ENCODE measurements at places on chromosomes 3 and 15. TPM values are rescaled to one million over a fixed set of nuclear protein-coding genes. Genes with fewer than 3 reads are reported as not detected.

The PLA1A gene
- 7.7 TPM for polyA plus RNA-seq

The ZNF502 gene
- 11.1 TPM for polyA plus RNA-seq

The HTR3E gene
- not detected for polyA plus RNA-seq

The UBL7 gene
- polyA plus RNA-seq: 61.8 TPM

The ARHGEF26 gene
- 14.2 TPM for polyA plus RNA-seq

- DNase-seq: no peak
These were observed 50.6 kb upstream of the ULK4 start for GRCh38 chr3:42012383-42012934.

DNA sequence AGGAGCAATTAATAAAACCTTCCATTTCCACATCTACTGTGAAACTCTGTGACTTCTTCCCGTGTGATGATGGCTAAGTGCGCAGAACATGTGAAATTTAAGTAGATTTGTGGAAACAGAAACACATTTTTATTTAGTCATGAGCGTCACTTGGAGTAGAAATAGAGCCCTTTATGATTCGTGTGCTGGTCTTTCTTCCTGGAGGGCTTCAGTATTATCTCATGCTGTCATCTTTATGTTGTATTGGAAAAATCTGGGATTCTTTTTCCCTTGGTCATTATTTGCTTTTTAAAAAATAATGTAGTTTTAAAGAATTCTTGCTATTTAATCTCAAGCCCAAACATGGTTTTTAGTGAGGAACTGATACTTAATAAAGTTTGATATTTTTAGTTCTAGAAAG, 284.0 kb upstream of the CTDSPL start:
- DNase-seq: no peak

DNA sequence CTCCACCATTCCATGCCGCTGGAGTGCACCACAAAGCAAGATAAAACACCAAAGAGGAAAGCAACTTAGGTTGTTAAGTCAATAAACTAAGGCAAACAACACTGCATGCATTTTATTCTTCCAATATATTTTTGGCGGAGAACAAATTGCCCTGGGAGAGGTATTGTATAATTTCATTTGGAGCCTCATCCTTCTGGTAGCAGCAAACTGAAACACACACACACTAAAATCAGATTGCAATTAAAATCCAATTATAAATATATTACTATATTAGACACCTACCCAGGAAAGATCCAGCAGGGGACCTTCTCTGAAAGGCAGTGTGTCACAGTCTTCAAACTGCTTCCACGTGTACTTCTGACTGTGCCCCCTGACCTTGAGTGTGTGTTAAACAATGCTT, 102.3 kb downstream of the RORA start:
- no peak for DNase-seq

GRCh38 chr3:94179059-94179458, 116.2 kb downstream of the NSUN3 start:
- DNase-seq: no peak

DNA sequence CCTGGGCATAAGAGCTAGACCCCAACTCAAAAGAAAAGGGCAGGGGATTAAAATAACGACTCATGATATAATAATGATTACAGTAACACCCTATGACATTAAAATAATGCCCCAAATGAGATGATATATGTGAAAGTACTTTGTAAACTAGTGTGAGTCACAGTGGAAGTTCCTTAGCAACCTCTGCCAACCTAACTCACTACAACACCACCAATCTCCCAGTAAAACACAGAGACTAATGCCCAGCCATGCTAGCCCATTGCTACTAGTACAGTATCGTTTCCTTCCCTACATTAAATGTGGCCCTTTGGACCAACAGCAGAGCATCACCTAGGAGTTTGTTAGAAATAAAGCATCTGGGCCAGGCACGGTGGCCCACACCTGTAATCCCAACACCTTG, 11.2 kb upstream of the ADAMTS7 start:
- DNase-seq: no peak

GRCh38 chr15:35858707-35859106, 312.7 kb upstream of the DPH6 start:
- DNase-seq: no peak

GRCh38 chr3:124234852-124235252, 242.9 kb upstream of the ROPN1 start:
- DNase-seq: no peak

- no peak for DNase-seq
These were observed 131.6 kb downstream of the OCA2 start for GRCh38 chr15:27967541-27967940.

- no peak for DNase-seq
These were observed 26.2 kb downstream of the LRRFIP2 start for GRCh38 chr3:37148208-37148607.

DNA sequence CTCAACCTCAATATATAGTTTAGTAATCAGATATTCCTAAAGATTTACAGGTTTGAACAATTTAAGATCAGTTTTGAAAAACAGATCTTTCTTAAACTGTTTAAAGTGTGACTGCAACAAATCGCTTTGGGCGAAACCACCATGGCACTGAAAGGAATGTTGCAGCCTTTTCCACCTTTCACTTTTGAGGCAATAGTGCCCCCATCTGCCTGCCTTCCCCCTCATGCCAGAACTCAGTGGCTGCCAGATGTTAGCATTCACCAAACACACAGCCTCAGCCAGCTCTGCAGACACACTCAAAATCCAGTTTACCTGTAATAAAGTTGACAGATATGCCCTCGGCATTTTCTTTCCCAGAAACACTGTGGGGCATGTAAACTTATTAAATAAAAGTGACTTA, 3.3 kb downstream of the LYSMD4 start:
- DNase-seq: peak; percentile 43

All from left renal cortex interstitium (tissue), 4 donors.